ENCODE measurements at places on chromosomes 2 and 18.

DNA sequence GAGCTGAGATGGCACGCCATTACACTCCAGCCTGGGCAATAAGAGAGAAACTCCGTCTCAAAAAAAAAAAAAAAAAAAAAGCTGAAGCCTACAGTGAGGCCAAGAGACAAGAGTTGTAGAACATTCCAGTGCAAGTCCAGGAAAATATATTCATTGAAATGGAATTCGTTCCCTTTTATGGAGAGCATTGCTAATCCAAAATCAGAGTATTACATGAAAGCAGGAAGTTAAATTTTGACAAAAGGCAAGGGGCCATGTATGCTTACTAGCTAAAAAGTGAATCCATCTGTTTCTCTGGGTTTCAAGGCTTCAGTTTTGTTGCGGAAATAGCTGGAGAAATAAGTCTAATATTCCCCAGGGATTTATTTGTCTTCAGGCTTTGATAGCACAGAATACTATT lies 471.7 kb downstream of the THSD7B start:
- DNase-seq = peak; percentile 85

DNA sequence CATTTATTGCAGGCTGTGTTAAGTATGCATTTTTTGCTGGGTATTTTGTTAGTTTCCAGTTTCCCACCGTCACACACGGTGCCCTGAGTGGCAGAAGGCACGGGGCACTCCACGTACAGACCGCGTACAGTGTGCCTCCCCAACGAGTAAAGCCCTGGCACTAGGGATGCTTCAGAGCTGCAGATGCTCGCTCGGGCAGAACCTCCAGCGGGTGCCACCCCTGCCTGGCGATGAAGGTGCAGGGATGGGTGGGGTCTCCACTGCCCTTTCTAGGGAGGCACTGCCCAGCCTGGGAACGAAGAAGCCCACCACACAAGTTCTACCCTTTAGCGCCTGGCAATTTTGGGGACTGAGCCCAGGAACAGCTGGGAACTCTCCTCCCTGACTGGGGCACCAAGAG lies 4.1 kb downstream of the GREB1 start:
- no peak for DNase-seq

DNA sequence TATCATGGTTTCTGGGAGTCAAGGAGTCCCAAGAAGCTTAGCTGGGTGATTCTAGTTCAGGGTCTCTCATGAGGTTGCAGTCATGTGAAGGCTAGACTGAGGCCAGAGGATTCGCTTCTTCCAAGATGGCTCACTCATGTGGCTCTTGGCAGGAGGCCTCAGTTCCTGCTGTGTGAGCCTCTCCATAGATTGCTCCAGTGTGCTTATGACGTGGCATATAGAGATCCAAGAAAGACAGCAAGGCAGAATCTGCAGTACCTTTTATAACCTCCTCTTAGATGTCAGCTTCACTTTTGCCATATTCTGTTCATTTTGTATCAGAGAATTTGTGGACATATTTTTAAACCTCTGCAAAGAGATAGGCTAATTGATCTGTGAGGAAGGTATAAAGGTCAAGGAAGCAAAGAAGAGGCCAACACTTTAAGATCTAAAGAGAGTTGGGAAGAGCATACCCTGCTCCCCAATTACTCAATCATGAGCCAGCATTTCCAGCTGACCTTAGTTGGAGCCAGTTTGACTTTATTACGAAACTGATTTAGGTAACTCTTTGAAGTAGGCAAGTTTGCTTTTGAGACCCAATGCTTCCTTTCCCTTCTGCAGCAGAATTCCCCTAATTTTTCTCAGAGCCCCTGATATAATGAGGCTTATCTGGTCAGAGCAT lies 134.7 kb downstream of the EML6 start:
- DNase-seq = peak; percentile 87

- no peak for DNase-seq
Observed at GRCh38 chr2:42622943-42623676, 54.7 kb downstream of the MTA3 start.

- no peak for DNase-seq
Observed at GRCh38 chr2:109481196-109481555, 132.6 kb downstream of the SEPTIN10 start.

- DNase-seq = no peak
Observed at GRCh38 chr2:138298120-138298814, 203.3 kb upstream of the SPOPL start.

DNA sequence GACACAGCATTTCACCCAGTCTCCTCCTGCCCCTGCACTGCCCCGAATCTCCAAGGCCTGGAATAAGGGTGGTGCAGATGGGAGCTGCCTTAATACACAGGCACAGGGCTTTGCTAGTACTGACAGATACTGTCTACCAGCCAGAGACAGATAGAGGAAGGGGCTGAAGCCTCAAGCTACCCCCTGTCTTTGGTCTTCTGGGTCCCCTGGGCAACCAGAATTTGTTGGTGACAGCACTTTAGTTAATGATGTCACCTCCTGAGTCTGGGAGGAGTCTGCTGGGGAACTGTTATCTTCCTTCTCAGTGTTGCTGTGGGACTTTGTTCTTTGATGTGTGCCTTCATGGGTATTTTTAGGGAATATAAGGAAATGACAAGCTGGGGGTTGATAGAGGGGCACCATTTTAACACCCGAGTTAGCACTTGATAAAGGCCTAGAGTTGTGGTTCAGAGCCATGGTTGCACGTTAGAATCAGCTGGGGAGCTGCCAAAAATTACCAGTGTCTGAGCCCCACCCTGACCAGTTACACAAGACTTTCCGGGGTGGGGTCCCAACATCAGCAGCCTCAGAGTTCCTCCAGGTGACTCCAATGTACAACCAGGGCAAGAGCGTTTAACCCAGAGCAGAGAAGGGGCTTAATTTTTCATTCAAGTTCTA lies 136.8 kb downstream of the SMAD7 start:
- DNase-seq = no peak

- DNase-seq = no peak
Observed at GRCh38 chr2:45713591-45713990, 62.1 kb downstream of the PRKCE start.

DNA sequence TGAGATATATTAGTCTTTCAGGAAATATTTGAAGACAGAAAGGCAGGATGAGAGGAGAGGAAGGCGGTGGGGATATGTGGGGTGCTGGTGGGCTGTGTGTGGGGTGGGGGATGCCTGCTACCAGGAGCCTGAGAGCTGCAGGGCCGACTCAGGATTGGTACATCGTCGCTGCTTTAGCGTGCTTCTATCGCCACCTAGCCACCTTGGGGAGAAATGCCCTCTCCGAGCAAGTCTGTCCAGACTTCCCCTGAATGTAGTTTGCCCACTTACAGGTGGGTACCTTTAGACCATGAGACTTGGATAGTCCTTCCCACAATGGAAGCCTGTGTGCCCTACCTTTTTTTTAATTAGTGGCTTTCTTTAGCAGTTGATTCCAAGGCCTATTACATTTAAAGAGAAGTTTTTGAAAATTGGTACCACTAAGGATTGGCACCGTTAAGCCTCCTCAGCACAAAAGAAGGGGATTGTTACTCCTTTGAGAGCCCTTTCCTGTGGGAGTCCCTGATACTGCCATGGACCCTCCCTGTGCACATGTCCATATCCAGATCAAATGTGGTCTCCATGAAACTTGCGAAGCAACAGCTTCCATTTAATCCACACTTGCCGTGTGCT lies 114.1 kb upstream of the NDUFV2 start:
- peak; percentile 72 for DNase-seq

DNA sequence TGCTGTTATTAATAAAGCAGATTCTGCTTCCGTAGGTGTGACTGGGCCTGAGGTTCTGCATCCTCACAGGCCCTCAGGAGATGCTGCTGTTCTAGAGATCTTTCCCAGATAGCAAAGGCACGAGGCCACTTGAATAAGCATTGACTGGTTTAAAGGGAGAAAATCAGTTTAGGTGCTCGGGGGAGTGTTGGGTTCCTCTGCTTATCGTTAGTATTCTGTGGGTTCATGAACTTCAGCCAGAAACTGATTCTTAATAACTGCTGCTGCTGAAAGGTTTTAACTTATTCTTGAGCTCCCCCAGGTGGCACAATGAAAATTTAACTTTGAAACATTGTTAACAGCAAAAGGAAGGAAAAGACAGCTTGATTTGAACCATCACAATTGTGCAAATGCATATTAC lies 56.9 kb downstream of the ITGA6 start:
- DNase-seq = peak; percentile 30

GRCh38 chr2:66237803-66238379 lies 197.0 kb upstream of the MEIS1 start:
- no peak for DNase-seq

GRCh38 chr2:103792042-103792441 lies 1030.2 kb downstream of the TMEM182 start:
- no peak for DNase-seq

- no peak for DNase-seq
Observed at GRCh38 chr2:181962142-181962541, 23.5 kb upstream of the PPP1R1C start.

GRCh38 chr18:398935-399630 lies 101.4 kb downstream of the COLEC12 start:
- no peak for DNase-seq

GRCh38 chr18:5444847-5445246 lies 99.0 kb downstream of the EPB41L3 start:
- DNase-seq = no peak

- DNase-seq = no peak
Observed at GRCh38 chr2:127439343-127439742, 21.1 kb downstream of the PROC start.

DNA sequence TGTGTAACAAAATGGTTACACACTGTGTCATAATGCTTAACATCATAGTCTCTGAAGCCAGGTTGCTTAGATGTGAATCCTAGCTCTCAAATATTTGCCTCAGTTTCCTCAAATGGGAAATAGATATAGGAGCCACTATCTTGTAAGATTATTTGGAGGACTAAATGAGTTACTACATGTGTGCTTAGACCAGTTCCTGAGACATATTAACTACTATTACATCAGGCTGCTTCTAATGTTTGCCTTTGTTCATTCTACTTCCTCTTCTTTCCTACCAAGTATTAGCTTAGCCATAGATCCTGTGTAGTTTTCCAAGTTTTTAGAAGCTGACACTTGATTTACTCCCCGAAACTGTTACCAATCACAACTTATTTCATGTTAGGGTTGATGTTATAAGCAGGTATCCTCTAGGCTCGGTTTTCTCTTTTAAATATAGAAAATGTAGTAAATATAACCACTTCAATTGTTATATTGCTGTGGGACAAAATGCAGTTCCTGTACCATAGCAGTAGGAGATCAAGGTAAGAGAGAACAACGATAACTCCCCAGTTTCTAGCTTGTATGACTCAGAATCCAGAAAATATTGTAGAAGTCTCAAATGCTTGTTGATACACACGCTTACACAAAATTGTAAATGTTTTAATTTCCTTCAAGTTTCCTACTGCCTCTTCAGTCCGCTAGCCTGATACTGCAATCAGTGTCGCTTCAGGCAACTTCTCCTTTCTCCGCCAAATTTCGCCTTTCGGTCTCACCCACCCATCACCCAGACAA lies 751 bp upstream of the DNAJC10 start:
- DNase-seq = peak; percentile 14

GRCh38 chr18:36128530-36128870 lies 640 bp downstream of the SLC39A6 start:
- peak; percentile 27 for DNase-seq

- DNase-seq = no peak
Observed at GRCh38 chr2:75807992-75808391, 97.3 kb upstream of the GCFC2 start.

- DNase-seq = no peak
Observed at GRCh38 chr2:47295131-47295980, 107.6 kb upstream of the MSH2 start.

- no peak for DNase-seq
Observed at GRCh38 chr18:47970664-47971531, 40.4 kb upstream of the SMAD2 start.

GRCh38 chr18:7370375-7370774 lies 139.5 kb downstream of the LRRC30 start:
- no peak for DNase-seq

DNA sequence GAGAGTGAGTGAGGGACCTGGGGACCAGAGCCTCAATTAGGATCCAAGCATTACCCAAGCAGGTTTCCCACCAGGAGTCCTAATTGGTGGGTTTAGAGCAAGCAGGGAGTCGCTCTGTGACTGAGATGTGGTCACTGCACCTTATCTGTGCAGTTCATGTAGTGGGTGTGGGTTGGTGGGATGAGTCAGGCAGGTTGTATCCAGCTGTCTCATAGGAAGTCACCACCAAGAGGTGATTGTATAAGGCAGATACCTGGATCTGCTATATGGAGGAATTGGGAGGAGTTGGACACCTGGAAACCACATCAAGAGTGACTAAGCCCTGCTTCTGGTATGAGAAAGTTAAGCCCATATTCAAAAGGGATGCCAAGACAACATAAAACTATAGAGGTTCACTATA lies 106.8 kb downstream of the ARHGAP28 start:
- no peak for DNase-seq

DNA sequence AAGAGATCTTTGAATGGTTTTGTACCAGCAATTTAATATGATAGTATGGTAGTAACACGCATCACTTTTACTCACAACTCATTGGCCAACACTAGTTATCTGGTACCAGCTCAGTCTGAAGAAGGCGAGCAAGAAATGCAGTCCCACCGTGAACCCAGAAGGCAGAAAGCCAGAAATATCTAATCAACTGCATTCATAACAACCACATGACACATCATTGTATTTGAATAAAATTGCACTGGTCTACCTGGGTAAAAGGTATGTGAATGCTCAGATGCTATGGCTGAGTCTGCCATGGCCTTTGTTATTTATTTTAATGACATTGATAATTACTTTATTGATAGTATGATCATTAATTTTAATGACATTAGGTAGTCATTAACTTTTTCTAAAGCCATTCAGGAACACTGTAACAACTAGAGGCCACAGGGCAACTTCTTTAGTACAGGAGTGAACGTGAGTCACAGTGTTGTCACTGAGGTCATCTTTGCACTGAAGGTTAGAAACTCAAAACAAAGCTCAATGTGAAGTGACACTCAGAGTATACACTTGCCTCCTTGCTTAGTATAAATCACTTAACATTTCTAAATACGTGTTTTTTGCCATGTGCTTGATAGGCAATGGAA lies 475.6 kb upstream of the TNP1 start:
- DNase-seq = peak; percentile 27

- peak; percentile 85 for DNase-seq
Observed at GRCh38 chr2:171515672-171516298, 6.5 kb upstream of the CYBRD1 start.

DNA sequence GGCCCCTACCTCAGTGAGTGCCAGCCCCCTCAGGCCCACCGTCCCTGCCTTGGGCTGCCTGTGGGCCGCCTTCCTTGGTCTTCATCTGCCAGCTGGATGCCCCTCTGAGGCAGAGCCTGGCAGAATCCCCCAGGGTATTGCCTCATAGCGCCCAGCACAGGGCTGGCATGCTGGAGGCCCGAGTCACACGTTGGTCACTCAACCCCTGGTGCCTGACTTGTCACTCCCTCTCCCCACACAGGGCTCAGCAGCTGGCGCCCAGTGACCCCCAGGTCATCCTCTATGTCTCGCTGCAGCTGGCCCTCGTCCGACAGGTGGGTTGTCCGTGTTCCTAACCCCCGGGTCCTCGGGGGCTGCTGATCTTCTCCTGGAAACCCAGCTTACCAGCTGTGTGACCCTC lies 108.4 kb upstream of the MCFD2 start:
- DNase-seq = no peak

All from fibroblast of mammary gland (primary cell).